Activated T-helper 1 cell treated with Interleukin-2 at 50 U/mL for 16 hours (primary cell): ENCODE measurements at places on chromosomes 7 and 10.

- no peak for DNase-seq
These were observed 568.8 kb upstream of the PCDH15 start for GRCh38 chr10:55369670-55370420.

DNA sequence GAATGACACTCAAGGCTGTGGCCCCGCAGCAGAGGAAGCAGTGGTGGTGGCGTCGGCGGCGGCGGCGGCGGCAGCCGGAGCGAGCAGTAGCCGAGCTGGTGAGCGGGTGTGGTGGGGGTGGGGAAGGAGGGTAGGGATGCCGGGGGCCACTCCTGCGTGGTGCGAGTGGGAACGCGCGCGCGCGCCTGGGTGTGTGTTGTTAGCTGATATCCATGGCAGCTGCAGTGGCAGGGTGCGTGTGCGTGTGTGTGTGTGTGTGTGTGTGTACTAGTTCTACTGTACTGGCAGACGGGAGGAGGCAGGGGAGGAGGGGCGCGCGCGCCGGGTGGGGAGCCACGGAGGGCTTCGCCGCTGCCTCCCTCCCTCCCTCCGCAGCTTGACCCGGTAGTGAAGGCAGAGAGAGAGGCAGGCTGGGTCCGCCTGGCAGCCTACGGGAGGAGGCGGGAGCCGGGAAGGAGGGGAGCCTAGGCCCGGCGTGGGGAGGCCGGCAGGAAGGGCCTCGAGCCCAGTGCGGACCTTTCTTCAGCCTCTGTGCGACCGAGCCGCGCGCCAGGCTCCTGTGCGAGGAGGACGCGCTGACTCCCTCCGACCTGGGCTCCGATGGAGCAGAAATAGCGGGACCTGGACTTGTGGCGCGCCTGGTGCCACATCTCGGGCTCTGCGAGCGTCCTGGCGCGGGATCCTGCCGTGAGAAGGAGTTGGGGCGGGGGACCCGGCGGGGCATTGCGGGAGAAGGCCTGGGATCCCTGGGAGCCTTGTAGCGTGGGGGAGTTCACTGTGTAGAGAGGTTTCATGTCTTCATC is at the start of gene MAGI2:
Gene MAGI2 (minus strand): TSS at position 110 of the 803 bp plus-strand sequence. CDS start 347 bp downstream, outside the sequence.
- no peak for DNase-seq

DNA sequence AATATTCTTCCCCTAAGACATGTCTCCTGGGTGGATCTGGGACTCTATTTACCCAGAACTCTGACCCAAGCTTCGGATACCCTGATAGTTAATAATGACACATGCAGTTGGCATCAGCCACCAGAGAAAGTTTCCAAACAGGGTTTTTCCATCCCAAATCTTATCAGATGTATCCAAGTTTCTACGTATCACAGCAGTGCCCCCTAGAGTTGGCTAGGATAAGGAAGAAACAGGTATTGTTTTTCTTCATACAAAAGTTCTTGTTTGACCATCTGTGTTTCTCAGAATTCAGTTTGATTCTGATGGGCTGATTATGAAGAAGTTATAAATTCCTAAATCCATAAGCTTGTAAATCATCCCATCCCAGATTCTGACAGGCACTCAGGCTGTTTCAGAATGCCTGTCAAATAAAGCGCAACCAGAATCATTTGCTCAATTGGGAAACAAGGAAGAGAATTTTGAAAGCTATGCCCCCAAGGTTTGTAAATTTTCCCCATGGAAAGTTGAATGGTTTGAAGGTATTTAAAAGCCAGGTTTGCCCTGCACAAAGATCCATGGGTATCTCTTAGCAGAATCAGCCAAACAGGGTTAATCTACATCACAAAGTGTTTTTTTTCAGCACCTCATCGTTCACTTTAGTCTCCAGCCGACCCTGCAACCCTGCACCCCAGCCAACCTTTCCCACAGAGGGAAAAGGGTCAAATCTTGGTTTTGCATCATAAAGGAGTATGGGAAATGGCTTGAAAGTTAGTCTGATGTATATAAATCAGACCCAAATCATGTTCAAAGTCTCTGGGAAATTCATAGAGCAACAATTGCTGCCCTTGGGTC is 47.4 kb downstream of the NRAP start:
- DNase-seq = no peak

DNA sequence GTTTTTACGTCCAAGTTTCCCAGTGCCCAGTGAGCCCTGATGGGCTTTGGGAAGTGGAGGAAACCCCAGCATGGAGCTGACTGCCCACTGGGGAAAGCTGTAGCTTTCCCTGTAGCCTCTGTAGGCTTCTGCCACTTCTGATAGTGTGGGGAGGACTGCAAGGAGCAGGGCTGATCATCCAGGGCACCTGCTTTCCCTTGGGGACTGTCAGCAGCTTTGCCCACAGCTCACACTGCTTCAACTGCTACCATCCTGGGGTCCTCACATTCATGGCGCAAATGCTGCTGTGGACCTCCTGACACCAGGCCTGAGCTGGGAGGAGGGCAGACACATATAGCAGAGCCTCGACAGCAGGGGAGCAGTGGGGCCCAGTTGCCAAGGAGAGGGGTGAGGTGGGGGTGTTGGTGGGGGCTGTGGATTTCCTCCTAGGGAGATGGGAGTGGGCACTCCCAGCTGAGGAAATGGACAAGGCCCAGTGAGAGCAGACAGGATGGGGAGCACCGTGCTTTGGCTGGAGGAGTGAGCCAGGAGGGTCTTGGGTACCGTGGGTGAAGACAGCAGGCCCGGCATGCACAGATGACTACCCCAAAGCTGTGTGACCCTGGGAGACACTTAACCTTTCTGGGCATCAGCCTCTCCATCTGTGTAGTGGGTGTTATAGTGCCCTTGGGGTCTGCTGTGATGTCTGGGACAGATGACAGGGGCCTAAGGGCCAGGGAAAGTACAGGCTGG is 16.2 kb downstream of the RAMP3 start:
- no peak for DNase-seq

GRCh38 chr7:147509541-147510200 is 1080.9 kb upstream of the C7orf33 start:
- no peak for DNase-seq

GRCh38 chr7:44608916-44609648 is 2.7 kb downstream of the OGDH start:
- no peak for DNase-seq

DNA sequence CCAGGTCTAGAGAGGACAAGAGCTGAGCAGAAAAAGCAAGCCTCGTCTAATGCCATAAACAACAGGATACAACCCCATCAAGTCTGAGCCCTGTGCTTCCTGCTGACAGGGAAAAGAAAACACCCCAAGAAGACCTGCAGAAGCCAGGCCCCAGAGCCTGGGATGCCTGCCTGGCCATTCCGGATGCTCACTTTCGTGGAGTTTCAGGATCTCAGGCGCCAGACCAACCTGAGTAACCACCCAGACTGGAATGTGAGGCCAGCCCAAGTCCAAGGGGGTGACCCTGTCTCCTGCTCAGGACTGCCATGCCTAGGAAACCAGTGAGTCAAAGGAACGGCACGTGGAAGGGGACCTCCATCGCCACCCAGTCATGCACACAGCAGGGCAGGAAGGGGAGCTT is 74.3 kb downstream of the PLXNA4 start:
- DNase-seq = no peak

DNA sequence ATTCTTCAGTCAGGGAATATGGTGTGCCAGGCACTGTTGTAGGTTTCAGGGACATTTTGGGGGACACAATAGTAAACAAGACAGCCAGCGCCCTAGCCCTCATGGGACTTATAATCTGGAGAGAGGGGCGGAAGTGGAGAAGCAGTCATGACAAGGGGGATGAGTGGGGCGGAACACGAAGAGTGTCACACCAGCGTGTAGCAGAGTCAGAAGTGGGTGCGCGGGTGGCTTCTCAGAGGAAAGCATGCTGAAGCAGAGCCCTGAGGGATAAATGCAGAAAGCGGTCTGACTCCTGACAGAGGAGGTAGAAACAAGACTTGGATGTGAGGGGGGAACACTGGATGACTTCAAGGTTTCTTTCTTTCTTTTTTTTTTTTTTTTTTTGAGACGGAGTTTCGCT is 160.3 kb upstream of the LYZL2 start:
- DNase-seq = no peak

GRCh38 chr7:94314413-94315410 is 80.0 kb upstream of the COL1A2 start:
- no peak for DNase-seq

DNA sequence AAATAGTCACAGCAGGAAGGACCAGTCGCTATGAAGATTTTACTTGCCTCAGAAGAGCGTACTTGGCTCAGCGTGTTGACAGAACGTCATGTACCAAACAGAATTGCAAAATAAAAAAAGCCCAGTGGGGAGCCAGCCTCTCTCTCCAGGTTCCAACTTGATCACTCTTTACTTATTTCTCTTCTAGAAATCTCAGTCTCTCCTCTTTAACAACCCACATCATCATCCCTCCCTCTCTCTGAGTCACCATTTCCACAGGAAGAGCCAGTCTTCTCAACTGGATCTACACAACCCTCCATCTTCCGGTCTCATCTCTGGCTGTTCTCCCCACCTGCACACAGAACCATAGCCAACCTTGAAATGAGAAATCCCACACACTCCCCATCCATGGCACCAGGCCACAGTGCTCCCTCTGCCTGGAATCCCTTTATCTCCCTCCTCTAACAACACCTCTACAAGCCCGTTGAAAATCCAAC is 718.3 kb downstream of the GRID1 start:
- no peak for DNase-seq

GRCh38 chr10:113350311-113351040 is 202.4 kb upstream of the HABP2 start:
- no peak for DNase-seq

DNA sequence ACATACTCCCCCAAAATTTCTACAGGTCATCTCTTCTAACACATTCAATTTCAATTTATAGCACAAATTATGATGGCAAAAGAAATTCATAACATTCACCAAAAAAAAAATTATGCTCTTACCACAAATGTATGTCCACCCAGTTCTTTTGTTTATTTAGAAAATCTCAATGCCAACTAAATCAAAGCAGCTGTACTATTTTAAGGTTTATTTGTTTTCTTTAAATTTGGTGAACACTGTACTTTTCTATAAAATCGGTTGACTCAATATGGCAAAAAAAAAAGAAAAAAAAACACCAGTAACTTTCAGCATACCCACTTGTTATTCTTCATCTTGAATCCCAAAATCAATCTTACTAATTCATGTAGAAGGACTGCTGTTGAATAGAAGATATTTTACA is 225.7 kb downstream of the AGMO start:
- no peak for DNase-seq

- no peak for DNase-seq
These were observed 84.7 kb downstream of the PTPRZ1 start for GRCh38 chr7:121957626-121958025.

- DNase-seq = no peak
These were observed 457.3 kb upstream of the NFE2L3 start for GRCh38 chr7:25694699-25695098.

DNA sequence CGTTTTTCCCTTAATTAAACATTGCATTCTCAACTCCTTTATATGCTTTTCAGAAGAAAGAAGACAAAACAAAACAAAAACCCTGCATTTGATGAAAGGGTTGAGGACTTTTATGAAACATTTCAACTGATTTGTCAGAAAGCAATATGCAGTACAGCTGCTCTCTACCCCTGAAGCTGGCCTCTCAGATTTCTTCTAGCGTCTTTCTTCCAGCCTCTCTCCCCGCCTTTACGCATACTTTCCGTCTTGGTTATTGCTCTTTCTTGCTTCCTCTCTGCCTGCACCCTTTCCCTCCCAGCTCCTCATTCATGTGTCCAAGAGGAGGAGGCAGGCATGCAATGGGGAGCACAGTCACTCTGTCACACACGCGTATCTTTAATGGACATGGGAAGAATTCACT is 91.0 kb upstream of the COL1A2 start:
- DNase-seq = no peak

GRCh38 chr7:108861071-108861470 is 291.4 kb downstream of the DNAJB9 start:
- no peak for DNase-seq

DNA sequence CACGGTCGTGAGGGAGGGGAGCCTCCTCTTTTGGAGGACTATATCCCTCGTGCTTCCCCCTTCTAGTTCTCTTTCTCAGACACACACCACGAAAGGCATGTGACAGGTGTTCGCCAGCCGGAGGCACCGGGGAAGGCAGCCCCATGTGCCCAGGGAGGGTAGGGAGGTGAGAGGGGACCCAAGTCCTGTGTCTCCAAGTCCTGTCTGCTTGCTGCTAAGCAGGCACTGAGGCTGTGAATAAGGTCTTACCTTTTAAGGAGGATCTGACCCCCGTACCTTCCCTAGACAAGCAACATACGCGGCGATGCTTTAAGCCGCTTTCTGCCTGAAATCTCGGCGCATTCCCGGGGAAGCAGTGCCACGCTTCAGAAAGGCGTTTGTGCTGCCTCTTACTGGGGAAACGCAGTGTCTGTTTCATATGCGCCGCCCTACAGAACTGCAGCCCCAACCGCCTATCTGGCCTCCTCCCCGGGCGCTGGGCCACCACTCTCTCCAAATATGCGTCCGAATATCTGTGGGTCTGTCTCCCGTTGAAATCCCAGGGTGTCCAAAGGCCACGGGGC is 770 bp downstream of the PLXNA4 start:
- no peak for DNase-seq

GRCh38 chr7:39300276-39300675 is 265.9 kb upstream of the YAE1 start:
- no peak for DNase-seq

DNA sequence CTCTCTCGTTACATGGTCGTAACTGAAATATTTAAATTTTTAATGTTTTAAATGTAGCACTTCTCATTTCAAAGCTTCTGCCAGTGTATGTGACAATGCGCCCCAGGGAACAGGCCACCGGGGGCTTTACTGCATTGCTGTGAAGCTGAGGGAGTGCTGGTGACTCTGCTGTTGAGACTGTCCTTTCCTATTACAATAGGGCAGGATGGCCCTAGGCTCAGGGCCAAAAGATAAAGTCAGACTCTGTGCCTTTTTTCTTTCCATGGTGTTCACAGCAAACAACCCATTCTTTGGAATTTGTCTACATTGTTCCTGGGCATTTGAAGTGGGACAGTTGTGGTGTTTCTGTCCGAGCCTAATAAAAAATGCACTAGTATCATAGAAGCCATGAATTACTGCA is 107.3 kb downstream of the GALNT11 start:
- no peak for DNase-seq

DNA sequence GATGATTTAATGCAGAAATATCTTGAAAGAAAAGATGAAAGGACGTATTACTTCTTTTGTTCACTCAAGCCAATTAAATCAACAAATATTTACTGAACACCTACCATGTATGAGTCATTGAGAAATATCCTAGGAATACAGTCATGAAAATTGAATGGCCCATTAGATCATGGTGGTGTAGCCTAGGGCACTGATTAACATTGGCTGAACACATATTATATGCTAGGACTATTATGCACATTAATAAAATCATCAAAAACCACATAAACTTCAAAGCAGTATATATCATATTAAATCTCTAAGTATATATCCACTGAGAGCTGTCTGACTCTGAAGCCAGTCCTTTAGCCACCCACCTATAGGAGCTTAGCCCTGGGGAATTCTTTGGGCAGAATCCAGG is 41.8 kb downstream of the FAM204A start:
- no peak for DNase-seq

DNA sequence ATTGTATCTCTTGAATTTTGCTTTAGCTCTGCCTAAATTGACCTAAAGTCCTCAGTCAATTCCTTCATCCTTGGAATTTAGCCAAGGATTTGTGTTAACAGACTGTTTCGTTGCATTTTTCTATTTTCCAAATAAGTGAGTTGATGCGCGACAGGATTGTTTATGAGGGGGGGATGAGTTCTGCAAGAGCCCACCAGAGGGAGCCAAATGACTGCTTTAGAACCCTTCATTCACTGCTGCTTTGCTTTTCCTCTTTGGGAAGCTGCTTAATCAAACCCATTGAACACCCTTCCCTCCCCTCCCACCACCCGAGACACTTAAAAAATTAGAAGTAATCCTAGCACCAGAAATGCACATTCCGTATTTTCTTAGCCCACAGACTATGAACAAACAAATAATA is 33.7 kb upstream of the PTF1A start:
- DNase-seq = no peak

- no peak for DNase-seq
These were observed 18.2 kb downstream of the GPR146 start for GRCh38 chr7:1062296-1063294.
